ENCODE measurements at places on chromosomes 3 and 15.

GRCh38 chr3:46334741-46335478 lies 19.0 kb upstream of the CCR2 start:
- no peak for DNase-seq

DNA sequence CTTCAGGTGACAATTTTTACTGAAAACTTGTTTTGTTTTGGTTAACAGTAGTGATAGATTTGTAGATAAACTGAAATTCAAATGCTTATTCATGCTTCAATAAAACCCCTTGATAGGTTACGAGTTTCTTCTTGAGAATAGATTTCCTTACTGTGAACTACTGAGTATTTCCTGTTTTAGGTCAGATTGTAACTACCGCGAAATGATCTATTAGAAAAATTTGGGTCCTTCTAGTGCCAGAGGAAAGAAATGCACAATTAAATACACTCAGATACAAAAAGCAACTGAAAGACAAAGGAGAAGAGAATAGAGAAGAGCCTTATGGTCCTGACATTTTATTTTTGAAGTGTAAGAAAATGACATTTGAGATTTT lies 251.7 kb upstream of the TBL1XR1 start:
- DNase-seq: no peak

DNA sequence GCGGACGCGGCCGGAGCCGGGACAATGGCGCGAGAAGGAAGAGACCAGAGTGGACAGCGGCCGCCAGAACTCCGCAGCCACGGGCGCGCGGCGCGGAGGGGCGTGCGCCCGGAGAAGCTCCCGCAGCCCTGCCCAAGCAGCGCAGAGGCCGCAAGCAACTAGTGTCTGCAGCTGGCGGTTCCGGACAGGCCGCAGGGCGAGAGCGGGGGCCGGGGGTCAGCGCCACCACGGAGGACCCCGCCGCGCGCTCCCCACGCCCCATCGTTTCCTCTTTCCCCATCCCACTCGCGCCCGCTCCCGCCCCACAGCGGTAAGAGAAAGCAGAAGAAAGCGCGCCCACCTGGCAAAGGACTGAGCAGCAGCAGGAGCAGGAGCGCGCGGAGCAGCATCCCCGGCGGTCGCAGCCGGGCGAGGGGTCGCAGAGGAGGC lies 440 bp downstream of the PRTG start:
- no peak for DNase-seq

DNA sequence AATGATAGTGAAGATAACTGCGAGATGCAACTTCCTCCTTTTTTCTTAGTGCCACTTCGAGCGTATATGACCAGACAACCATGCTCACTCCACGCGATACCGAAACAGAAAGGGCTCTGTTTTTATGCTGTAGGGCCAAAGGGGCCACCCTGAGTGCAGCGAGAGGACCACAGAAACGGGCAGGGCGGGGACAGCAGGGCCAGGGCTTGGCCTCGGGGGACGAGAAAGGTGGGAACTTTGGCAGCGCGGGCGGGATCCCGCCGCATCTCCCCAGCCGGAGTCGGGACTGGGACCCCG lies 483 bp downstream of the VPS13C start:
- no peak for DNase-seq

DNA sequence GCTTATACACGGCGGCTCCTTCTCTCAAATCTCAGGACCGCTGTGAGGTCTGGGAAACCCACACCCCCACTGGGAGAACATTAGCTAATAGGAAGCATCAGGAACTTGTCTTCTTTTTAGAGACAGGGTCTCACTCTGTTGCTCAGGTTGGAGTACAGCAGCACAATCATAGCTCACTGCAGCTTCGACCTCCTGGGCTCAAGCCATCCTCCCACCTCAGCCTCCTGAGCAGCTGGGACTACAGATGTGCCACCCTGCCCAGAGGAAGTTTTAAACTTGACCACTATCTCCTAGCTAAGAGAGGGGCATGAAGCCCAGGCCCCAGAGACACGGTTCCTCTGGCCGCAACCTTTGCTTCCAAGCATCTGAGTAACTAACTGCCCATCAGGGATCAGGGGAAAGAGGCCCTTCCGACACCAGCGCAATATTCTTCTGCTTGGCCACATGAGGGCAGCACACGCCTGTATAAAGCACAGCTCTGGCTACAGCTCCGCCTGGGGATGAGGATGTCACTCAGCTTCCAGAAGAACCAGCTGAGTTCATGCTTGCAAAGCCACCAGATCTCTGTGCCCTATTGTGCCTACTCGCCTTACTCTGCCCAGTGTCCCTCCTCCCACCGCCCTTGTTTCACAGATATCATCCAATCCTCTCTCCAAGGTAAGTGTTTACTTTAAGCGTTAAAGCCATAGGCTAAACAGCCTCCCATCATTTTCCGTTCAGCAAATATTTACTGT lies 57.6 kb upstream of the SLC6A11 start:
- no peak for DNase-seq

GRCh38 chr3:173191611-173192010 lies 50.6 kb upstream of the SPATA16 start:
- no peak for DNase-seq

DNA sequence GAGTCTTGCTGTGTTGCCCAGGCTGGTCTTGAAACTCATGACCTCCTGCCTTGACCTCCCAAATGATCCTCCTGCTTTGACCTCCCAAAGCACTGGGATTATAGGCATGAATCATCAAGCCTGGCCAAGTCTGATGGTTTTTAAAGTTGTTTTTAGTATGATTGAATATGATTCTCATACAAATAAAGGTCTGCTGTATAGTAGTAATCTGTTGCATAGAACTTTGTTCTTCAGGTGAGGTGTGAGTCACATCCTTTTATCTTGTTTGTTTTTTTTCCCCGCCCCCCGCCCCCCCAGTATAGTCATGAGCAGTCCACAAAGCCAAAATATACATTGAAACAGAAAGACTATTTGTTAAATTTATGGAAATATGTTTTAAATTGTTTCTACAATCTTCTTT lies 39.0 kb downstream of the UBE2E2 start:
- DNase-seq: no peak

GRCh38 chr15:30991255-30992235 lies at the start of gene MTMR10:
MTMR10 (minus strand) TSS chr15:30991628; CDS start chr15:30991506, 122 bp downstream.
- DNase-seq: peak; percentile 39

DNA sequence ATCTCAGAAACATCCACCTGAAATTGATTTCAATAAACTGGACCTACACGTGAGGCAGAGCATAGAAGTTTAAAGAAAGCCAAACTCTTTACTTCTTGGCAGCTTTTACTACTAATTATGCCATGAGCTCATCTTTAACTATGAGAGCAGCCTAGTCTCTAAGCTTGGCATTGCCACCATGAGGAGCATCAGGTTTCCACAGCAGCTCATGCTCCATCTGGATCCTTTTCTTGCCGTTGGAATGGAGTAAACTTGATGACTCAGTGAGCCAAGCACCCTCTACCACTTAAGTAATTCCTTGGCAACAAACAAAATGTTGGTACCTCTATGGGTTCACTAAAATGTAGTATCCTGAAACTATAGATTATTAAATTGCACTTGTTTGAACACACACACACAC lies 583.2 kb downstream of the EPHA3 start:
- DNase-seq: no peak

DNA sequence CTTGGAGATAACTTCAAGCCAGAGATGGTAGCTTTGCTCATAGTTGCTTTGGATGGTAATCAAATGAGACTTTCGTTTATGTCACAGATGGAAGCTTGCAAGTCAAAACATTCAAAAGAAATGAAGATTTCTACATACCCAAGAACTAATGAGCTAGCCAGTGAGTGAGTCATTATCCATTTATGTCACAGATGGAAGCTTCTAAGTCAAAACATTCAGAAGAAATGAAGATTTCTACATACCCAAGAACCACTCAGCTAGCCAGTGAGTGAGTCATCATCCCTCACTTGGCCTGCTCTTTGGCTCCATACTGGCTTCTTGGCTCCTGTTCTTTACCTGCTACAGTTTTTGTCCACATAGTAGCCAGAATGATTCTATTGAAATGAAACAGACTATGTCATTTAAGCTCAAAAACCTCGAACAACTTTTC lies 559.8 kb upstream of the CBLB start:
- DNase-seq: peak; percentile 74

DNA sequence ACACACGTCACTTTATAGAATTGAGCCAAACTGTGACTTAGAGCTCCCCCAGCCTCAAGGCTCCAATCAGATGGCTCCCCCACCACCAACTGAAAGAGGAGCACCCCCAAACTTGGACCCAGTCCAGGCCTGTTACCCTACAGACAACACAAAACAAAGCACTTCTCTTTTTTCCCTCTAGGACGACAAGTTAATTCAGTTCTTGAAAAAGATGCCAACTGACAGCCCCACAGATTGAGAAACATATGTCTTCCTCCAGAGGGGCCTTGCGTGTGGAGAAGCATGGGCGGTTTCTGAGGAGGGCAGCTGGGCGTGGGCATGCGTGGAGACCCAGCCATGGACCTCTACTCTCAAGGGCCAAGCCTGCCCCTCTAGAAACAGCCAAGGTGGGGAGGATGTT lies 229.5 kb downstream of the SHQ1 start:
- no peak for DNase-seq

DNA sequence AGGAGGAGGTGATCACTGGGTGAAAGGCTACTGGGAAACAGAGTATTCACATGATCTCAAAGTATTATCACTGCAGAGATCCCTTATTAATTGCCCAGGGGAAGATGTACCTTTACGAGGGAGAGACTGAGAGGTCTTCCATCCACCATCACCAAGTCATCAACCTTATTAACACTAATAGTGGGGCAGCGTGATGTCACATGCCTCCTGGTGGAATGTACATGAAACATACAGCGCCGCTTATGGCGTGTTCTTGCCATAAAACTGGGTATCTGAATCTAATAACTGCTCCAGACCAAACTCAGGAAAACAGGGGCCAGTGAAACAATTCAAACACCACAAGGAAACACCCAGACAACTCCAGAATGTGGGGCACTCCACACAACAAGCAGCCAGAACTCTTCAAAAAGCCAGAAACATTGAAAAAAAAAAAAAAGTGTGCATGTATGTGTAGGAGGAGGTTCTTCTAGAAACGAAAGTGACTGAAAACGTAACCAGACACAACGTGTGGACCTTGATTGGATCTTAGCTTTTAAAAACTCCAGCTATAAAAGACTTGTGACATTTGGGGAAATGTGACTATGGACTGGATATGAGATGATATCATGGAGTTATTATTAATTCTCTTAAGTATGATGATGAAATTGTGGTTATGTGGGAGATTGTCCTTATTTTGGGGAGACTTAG lies 4.6 kb downstream of the STIMATE start:
- no peak for DNase-seq

DNA sequence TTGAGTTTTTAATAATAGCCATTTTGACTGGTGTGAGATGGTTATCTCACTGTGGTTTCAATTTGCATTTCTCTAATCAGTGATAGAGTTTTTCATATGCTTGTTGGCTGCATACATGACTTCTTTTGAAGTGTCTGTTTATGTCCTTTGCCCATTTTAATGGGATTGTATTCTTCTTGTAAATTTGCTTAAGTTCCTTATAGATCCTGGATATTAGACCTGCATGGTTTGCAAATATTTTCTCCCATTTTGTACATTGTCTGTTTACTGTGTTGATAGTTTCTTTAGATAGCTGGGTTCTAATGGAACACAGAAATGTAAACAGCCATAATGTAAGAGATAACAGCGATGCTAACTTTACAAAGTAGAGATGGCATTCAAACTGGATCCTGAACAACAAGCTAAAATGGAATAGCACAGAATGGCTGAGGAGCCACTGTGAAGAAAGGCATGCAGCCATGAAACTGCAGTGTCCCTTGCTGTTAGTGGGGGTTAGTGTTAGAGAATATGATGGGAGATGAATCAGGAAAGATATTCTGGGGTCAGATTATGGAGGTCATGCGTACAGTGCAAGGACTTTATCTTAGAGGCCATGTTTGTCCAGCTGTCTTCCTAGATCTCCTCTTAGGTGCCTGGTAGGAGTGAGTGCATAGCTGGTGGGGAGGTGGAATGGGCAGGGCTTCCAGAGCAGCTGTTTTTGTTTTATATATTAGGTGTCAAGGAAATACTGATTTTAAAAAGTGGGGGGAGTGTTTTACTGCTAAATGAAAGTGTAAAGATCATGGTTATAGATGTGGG lies 48.1 kb downstream of the BBS4 start:
- no peak for DNase-seq

DNA sequence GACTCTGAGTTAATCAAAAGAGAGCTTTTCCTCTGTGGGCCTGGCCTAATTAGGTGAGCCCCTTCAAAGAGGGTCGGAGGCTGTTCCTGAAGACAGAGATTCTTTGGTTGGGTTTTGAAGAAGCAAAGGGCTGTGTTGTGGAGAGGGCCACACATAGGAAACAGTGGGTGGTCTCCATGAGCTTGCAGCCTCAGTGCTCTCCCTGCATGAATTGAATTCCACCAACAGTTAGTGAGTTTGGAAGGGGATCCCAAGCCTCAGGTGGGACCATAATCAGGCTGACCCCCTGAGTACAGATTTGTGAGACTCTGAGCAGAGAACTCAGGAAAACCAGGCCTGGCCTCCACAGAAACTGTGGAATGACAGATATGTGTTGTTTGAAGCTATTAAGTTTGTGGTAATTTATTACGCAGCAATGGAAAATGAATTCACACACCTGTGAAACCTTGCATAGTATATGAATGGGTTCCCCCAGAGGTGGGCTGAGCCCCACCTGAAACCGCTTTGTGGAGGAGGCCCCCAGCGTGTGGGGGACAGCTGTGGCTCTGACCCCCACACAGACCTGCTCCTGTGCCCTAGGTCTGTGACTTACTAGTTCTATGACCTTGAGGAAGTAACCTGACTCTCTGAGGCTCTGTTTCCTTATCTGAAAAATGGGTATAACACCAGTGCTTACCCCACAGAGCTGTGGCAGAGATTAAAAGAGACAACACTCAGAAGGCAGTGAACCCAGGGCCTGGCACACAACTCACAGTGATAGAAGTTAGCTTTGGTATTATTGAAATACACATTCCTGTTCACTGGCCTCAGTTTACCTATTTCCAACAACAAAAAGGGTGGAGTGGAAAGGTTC lies 431.3 kb downstream of the FOXP1 start:
- no peak for DNase-seq

DNA sequence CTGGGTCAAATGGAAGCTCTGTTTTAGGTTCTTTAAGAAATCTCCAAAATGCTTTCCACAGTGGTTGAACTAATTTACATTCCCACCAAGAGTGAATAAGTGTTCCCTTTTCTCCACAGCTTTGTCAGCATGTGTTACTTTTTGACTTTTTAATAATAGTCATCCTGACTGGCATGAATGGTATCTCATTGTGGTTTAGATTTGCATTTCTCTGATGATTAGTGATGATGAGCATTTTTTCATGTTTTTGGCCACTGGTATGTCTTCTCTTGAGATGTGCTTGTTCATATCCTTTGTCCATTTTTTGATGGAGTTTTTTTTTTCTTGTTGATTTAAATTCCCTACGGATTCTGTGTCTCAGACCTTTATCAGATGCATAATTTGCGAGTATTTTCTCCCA lies 745.0 kb upstream of the BCHE start:
- no peak for DNase-seq

DNA sequence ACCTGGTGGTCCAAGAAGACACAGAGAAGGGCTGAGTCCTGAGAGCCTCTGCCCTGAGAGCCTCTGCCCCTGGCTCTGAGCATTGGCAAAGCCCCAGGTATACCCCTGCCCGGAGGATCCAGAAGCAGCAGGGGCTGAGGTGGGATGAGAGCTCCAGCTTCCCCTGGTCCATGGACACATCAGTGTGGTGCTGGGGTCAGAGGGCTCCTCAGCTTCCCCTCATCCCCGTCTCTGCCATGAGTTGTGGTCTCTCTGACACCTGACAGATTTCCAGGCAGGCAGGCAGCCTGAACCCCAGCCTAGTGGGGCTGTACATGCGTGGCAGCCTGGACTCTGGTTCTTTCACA lies 3.5 kb upstream of the KLF15 start:
- no peak for DNase-seq
